ENCODE measurements at places on chromosomes 1 and 21.

GRCh38 chr1:87684713-87685205, 356.1 kb downstream of the LMO4 start:
- DNase-seq = peak; percentile 51

DNA sequence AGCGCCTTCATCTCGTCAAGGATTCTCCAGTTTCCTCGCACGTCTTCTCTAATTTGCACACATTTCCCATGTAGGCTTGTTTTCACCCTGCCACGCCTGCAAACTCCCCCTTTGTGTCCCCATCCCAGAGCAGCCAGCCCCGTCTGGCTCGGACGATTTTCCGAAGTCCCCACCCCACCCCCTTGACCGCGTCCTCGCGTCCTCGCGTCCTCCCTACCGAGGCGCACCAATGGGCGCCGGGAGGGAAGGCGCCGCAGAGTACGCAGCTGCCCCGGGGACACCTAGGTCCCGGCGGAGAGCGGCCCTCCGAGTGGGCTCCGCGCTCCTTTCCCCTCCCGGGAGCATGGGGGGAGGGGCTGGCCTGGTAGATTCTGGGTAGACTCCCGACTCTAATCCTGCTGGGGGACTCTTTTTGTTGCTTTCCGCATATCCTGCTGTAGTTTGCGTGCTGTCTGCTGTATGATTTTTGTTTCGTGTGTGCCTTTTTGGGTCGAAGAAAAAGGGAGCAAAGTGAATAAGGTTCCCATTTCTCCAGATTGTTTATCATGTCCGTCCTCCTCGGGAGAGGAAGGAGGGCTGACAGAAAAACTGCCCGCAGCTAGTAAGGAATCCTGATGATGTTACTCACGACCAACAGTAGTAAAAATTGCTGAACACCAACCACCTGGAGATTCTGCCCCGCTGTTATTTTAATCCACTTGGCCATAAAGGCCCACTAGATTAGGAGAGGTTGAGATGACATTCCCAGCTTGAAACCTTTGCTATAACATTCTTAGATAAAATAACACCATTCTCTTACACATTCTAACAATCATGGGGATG, 1.5 kb downstream of the CACHD1 start:
- peak; percentile 55 for DNase-seq

GRCh38 chr1:43377831-43378230, 10.0 kb upstream of the ELOVL1 start:
- DNase-seq = no peak

DNA sequence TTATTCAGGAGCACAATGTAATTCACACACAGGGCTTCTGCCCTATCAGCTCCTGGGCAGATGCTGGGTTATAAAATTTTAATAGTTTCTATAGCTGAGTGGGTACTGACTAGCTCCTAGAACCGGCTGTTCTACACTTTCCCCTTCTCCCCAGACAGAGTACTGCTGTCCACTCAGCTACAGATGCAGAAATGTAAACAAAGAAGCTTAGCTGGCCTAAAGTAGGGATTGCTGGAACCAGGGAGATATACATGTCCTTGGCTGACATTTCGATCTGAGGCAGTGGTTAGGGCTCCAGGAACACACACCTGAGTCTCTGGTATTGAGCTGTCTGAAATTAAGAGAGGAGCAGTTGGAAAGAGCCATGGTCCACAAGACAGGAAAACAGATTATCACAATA, 211.5 kb upstream of the USP24 start:
- no peak for DNase-seq

GRCh38 chr1:116062201-116062600, 49.0 kb upstream of the MAB21L3 start:
- DNase-seq = no peak

- no peak for DNase-seq
Observed at GRCh38 chr1:166870584-166870983, 5.5 kb downstream of the TADA1 start.

DNA sequence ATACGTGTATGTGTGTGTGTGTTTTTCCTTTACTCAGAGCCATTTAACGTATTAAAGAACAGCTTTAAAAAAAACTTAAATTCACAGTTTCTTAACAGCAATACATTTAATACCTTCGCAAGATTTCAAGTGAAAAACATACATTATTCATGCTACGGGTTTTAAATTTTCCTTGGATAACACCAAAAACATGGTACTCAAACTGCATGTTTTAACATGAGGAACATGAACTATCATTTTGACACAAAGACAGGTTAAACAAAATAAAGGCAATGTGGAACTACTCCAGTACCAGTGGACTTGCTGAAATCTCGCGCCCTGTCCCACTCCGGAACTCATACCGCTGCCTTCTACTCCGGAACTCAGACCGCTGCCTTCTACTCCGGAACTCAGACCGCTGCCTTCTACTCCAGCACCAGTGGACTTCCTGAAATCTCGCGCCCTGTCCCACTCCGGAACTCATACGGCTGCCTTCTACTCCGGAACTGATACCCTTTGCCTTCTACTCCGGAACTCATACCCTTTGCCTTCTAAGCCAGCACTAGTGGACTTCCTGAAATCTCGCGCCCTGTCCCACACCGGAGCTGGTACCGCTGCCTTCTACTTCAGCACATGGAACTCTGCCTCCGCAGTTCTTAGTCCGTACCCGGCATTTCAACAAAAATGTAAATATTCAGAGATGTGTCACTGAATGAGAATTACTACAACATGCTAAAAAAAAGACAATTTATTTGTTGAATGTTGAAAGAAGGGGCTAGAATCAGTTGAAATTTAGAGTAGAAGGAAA, 148.6 kb downstream of the NCAM2 start:
- DNase-seq = no peak

DNA sequence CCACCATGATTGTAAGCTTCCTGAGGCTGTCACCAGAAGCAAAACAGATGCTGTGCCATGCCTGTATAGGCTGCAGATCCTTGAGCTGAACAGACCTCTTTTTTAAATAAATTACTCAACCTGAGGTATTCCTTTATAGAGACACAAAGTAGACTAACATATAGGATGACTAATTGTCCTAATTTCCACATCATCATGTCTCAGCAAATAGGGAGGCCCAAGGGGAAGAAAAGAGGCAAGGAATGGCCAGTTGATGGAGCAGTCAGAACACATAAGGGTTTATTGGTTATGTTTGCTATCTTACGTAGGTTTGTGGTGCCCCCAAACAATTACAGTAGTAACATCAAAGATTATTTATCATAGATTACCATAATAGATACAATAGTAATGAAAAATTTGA, 126.2 kb downstream of the RASAL2 start:
- peak; percentile 85 for DNase-seq

- DNase-seq = no peak
Observed at GRCh38 chr1:32349211-32349708, 13.0 kb downstream of the FAM229A start.

DNA sequence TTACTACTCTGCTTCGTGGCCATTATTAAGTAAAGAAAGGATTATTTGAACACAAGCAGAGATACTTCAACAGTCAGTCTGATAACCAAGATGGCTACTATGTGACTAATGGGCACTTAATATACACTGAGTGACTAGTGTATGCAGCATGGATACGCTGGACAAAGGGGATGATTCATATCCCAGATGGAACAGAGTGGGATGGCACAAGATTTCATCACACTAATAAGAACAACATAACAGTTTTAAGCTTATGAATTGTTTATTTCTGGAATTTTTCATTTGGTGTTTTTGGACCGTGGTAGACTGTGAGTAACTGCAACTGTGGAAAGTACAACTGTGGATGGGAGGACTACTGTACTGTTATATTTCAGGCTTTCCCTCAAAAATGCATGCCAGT, 9.4 kb downstream of the ZCCHC17 start:
- DNase-seq = peak; percentile 93

- peak; percentile 64 for DNase-seq
Observed at GRCh38 chr1:76425201-76426145, 350.9 kb downstream of the ST6GALNAC3 start.

DNA sequence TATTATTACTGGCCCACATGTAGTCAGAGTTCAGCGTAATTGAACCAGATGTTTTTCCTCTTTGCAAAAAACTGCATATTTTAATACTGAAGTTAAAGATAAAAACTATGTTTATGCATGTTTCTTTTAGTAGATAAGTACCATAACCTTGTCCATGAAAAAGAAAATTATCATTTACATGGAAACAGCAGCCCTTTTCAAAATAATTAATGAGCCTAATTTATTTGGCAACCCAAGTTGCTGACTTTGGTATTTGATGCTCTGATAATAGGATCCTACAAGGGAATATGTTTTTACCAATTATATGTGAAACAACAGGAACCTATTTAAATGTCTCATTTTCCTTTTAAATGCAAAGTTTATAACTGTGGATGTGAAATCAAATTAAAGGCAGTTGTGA, 281.3 kb upstream of the C1orf105 start:
- DNase-seq = no peak

- DNase-seq = peak; percentile 89
Observed at GRCh38 chr1:202029171-202029665, 18.8 kb downstream of the ELF3 start.

- DNase-seq = no peak
Observed at GRCh38 chr1:201279313-201279712, 4.0 kb upstream of the PKP1 start.

- DNase-seq = no peak
Observed at GRCh38 chr21:35850029-35850428, 210.3 kb downstream of the SETD4 start.

GRCh38 chr1:29121516-29121935, 2.2 kb downstream of the TMEM200B start:
- DNase-seq = no peak

- DNase-seq = no peak
Observed at GRCh38 chr1:9510130-9510529, 29.1 kb upstream of the SLC25A33 start.

GRCh38 chr1:184935920-184936798, 38.1 kb downstream of the NIBAN1 start:
- no peak for DNase-seq

DNA sequence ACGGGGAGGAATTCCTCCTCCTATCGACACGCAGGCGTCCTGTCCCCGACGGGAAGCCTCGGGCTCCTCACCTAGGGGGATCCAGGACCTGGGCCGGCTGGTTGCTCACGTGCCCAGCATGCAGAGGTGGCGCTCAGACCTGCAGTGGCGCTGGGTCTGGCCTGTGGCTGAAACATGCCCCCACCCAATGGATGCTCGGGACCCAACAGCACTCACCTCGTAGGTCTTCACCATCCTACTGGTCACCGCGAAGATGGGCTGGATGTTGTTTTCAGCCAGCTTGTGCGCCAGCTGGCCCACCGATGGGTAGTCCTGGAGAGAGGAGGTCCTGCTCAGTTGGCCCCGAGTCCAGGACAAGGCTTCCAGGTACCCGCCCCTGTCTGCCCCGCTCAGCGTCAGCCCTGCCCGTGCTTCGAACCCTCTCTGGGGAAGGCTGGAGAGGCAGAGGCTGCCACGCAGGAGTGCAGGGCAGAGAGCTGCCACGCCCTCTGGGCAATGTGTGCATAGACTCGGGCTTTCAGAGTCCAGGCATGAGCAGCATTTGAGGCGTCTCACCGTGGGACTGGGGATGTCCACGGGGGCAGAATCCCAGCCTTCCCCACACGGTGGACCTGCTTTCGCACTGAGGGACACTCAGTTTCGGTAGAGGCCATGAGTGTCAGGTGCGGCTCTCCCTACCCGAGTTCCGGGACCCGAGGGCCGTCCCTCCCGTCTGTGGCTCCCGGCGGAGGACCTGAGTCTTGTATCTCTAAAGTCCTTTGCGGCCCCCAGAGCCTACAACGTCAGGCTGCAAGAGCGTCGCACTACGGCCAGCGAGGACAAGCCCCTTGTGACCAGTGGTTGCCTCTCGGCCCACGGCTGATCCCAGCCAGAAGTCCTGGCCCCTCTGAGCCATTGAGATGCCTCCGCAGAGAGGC, 21.6 kb downstream of the ITGB2 start:
- no peak for DNase-seq

DNA sequence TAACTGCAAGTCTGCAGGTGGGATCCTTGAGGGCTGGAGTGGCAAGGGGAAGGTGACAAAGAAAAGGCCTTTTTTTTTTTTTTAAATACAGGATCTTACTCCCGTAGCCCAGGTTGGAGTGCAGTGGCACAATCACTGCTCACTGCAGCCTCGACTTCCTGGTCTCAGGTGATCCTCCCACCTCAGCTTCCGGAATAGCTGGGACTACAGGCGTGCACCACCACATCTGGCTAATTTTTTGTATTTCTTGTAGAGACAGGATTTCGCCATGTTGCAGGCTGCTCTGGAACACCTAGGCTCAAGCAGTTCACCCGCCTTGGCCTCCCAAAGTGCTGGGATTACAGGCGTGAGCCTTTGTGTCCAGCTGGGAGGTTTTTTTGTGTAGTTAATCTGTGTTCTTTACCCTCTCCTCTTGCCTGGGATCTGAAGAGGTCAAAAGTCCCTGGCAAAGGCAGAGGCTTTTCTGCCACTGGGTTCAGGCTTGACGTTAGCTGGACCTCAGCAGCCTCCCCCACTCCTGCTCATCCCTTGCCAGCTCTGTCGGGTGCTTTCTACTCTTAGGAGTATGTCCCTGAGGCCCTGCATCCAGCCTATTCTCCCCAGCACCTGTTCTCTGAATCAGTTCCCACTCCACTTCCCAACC, 5.2 kb downstream of the IL6R start:
- no peak for DNase-seq

DNA sequence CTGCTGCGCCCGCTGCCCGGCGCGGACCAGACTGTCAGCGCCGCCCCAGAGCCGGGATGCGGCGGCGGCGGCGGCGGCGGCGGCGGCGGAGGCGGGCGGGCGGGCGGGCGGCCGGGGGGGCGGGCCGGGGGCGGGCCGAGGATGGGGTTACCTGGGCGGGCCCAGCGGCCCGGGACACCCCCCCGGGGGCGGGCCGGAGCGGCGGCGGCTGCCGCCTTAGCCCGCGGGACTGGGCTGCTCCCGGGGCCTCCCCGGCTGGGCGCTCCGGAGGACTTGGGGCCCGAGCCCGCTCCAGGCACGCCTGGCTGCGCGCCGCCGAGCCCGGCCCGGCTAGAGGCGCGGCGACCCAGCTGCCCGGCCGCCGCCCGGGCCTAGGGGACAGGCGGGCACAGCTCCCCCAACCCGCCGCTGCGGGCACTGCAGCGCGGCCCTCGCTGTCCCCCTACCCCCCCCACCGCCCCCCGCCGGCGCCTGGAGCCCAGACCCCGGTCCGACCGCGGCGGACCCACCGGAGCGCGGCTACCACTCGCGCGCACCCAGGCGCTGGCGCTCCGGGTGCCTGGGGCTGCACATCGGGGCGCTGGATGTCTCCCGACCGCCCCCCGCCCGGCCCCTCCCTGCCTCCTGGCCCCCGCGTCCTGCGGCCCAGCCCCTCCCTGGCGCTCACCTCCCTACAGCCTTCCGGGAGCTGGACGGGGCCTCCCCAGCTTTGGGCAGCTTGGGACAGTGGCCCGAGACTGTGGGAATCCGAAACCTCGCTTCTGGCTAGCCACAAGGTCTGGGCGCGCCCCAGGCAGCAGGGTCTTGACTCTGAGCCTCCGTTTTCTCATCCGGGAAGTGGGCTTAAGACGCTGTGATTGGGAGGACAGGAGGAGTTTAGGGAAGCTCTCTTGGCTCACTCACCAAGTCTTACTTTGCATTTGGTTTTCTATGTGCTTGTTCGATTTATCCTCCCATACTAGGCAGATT, at the start of gene WNT4:
WNT4 (minus strand) TSS at position 33 of the 969 bp plus-strand sequence. CDS start 175 bp downstream, outside the sequence.
- DNase-seq = peak; percentile 61

- DNase-seq = no peak
Observed at GRCh38 chr1:236002025-236002390, 62.9 kb downstream of the NID1 start.
